Activated CD8-positive, alpha-beta T cell treated with anti-CD3 and anti-CD28 coated beads for 36 hours (primary cell): ENCODE measurements at places on chromosomes 4 and X.

GRCh38 chr4:128303405-128303785 lies 15.8 kb upstream of the PGRMC2 start:
- DNase-seq: no peak
- H3K27me3 ChIP-seq: no peaks in the 10 kb centered on the region
- H3K4me3 ChIP-seq: no peak overlapping the region
- H3K36me3 ChIP-seq: peaks cover 18% of the 10 kb centered on the region
- no peaks in the 10 kb centered on the region for H3K4me1 ChIP-seq

DNA sequence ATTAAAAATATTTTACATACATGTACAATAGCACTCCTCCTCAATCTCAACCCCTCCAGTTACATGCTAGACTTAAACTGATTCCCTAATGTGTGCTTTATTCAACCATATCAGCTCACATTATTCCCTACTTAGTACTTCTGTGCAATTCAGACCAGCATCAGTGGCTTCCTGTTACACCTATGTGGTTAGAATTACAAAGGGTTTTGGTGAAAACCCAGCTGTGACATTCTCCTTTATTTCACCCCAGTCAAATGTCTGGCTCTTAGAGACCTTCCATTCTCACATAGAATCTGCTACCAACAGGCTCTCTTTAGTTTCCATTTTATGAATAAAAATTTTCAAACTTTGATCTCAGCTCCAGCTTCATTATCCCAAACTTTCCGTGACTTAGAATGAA lies 85.2 kb upstream of the SLC7A11 start:
- H3K36me3 ChIP-seq: no peaks in the 10 kb centered on the region
- no peak for DNase-seq
- H3K4me3 ChIP-seq: no peak overlapping the region
- H3K27me3 ChIP-seq: no peaks in the 10 kb centered on the region

DNA sequence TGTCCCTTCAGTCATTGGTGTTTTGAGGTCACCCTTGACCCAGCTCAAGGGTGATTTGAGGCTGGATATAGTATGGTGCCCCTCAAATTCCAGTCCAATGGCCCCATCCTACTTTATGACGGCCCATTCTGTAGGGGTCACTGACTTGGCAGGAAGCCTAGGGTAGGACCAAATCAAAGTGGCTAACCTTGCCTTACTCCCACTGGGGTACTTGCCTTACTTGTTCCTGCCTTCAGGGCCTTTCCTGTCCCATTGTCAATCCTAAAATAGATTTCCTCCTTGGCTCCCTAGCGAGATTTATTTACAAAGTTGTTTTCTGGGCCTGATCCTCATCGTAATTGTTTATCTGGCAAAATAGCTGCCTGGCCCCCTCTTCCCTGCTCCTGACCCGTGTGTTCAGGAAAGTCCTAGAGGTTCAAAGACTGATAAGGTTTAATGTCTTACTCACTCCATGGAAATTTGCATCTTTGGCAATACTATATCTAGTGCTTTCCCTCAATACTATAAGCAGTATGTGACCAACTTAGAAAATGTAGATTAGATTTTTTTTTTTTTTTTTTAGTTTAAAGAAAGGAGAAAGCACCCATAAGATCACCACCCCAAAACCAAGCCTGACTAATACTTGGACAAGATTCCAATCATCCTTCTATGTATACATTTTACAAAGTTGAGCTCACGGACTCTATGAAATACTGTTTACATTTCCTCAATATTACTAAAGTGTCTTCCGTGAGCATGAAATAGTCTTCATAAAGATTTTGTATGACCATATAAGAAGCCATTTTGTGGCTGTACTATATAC lies 44.8 kb downstream of the MSN start:
- DNase-seq: no peak
- no peak overlapping the region for H3K4me3 ChIP-seq
- H3K27me3 ChIP-seq: no peaks in the 10 kb centered on the region

- no peak overlapping the region for H3K27ac ChIP-seq
- peaks cover 32% of the 10 kb centered on the region for H3K4me1 ChIP-seq
- H3K4me3 ChIP-seq: no peak overlapping the region
- H3K36me3 ChIP-seq: peaks cover 38% of the 10 kb centered on the region
- H3K27me3 ChIP-seq: no peaks in the 10 kb centered on the region
Observed at GRCh38 chr4:55409468-55410171, 13.9 kb downstream of the TMEM165 start.

DNA sequence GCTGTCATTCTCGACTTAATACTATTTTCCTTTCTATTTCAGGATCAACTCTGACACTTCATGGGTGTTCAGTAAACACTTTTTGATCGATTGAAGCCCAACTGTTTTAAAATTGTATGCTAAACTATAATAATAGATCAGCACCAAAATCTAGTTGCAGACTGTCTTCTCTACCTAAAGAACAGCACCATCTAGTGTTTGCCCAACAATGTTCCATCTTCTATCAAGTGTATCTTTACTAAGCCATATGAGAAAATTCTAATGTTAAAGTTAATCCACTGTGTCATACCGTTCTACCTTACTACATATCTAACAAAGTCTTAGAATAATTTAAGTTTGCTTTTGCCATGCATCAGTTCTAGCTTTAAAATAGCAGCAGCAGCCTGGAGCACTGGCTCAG lies 113.0 kb upstream of the PRDX4 start:
- H3K36me3 ChIP-seq: no peaks in the 10 kb centered on the region
- no peak overlapping the region for H3K4me3 ChIP-seq
- no peaks in the 10 kb centered on the region for H3K4me1 ChIP-seq
- peaks cover 7% of the 10 kb centered on the region for H3K27me3 ChIP-seq
- H3K27ac ChIP-seq: no peak overlapping the region
